Activated T-helper 1 cell treated with anti-CD3 and anti-CD28 coated beads, Interleukin-2, amount 50 U/mL, for 16 hours (primary cell): ENCODE measurements at places on chromosomes 2 and 18.

- no peak for DNase-seq
These were observed 323.1 kb downstream of the SLC8A1 start for GRCh38 chr2:40128796-40129195.

GRCh38 chr2:108949316-108950239 lies 39.4 kb downstream of the EDAR start:
- no peak for DNase-seq

- no peak for DNase-seq
These were observed 39.1 kb downstream of the CUL3 start for GRCh38 chr2:224545884-224546644.

GRCh38 chr18:13580991-13581390 lies 145.4 kb downstream of the FAM210A start:
- DNase-seq: no peak

GRCh38 chr2:10740226-10740625 lies 18.8 kb downstream of the ATP6V1C2 start:
- DNase-seq: no peak

DNA sequence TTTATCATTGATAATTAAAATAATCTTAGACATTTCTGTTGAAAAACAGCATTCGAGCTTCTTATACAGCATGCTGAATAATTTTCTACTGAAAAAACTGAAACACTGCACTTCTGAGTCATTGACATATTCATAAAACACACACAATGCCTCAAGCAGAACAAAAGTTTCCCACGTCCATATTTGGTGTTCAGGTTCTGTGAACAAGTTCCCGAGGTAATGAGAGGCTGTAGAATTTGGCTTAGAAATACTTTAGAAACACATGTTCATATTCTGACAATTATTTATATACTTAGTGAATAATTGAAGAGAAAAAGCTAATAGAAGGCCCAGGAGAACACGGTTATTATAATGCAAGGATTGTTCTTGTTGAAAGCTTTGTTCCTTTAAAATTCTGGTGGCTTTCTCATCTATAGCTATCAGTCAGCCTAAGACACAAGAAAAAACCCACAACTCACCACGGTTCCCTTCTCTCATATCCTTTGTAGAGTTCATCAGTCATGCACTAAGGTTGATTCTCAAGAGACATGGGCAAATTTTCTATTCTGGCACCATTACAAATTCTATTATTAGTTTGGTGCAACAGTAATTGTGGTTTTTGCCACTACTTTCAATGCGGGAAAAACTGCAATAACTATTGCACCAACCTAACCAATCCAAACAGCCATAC lies 194.4 kb downstream of the TMX3 start:
- DNase-seq: no peak

GRCh38 chr2:198309673-198310280 lies 505.4 kb downstream of the PLCL1 start:
- DNase-seq: no peak

- no peak for DNase-seq
These were observed 907 bp downstream of the FHL2 start for GRCh38 chr2:105397953-105398335.

DNA sequence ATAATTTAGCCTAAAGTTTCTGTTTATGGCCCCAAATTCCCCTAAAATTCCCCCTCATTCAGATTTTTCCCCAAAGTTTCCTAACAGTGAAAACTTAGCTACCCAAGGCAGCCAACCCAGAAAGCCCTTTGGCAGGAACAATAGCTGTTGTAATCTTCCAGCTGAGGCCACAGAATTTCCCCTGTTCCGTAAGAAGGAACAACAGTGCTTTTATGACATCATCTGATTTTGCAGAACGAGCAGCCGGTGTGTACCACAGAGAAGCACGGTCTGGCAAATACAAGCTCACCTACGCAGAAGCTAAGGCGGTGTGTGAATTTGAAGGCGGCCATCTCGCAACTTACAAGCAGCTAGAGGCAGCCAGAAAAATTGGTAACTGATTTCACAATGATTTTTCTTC lies 6.3 kb downstream of the TNFAIP6 start:
- DNase-seq: no peak

GRCh38 chr2:186307871-186308270 lies 178.2 kb upstream of the ZC3H15 start:
- no peak for DNase-seq

GRCh38 chr2:179470992-179471391 lies 206.4 kb upstream of the SESTD1 start:
- no peak for DNase-seq

DNA sequence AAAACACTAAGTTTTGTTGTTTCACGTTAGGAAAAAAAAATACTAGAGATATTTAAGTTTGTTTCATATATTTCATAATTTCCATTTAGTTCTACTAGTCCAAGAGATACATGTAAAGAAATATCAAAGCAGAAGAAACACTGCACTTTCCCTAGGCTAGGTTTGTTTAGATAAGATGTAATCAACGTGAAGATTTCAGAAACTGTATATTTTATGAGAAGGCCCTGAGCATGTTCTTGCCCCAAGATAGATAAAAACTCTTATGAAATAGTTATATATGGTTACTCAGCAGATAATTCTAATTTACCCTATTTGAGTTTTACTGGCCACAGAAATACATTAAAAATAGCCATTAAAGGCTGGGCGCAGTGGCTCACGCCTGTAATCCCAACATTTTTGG lies 143.6 kb upstream of the CBLN2 start:
- DNase-seq: no peak

DNA sequence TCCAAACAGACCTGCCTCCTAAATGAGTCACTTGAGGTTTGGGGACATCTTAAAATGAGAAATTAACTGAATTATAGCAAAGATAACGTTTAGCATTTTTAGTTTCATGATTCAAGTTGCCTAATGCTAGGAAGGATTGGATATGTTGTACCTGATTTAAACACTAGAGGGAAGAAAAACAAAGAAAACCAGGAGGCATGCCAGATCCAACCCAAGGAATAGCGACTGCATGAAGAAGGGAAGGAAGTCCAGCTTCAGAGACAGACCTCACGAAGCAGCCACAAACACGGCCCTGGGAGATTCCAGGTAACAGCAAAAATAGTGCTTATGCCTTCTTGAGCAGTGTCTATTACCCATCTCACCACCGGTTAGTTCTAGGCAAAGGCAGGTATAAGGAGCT lies 499.9 kb upstream of the SPHKAP start:
- no peak for DNase-seq

- DNase-seq: no peak
These were observed 80.6 kb downstream of the OTX1 start for GRCh38 chr2:63131196-63131595.

GRCh38 chr2:135037831-135038230 lies 9.4 kb downstream of the MAP3K19 start:
- DNase-seq: no peak

GRCh38 chr2:29634916-29635315 lies 286.5 kb downstream of the ALK start:
- no peak for DNase-seq

- DNase-seq: no peak
These were observed 12.3 kb downstream of the AQP12B start for GRCh38 chr2:240670402-240670801.

GRCh38 chr18:78497641-78498040 lies 482.0 kb upstream of the SALL3 start:
- no peak for DNase-seq

- no peak for DNase-seq
These were observed 345.8 kb upstream of the TFPI start for GRCh38 chr2:187900021-187900420.

GRCh38 chr2:241771286-241772062 lies 5.1 kb upstream of the GAL3ST2 start:
- no peak for DNase-seq
